ENCODE measurements at places on chromosomes 2 and 18.

DNA sequence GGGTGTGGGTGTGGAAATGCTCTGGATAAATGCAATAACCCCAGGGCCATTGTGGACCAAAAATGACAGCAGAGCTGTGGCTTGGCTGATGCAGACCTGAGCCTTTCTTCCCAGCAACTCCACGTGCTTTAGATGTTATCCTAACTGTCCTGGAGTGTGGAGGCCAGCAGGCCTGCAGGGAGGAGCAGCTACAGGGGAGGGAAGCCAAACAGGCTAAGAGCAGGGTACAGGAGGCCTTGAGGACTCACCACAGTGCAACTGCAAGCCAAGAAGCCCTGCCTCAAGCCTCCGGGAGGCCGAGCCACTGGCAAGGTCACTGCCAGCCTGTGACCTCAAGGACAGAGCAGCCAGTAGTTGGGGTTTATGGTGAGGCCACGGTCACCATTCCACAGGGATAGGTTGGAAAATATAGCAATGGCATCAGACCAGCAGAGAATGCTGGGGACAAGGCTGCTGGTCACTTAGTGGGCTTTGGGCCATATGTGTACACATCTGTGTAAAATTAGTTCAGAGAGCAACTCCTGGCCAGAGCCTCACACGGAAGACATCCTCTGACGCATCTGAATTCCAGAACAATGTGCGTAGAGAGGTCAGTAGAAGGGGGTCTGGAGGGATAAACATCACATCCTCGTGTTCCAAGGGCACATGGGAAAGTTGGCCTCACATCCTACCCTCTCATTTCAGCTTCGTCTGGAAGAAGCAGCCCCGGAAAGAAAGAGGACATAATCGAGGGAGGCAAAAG lies 76.2 kb upstream of the UPP2 start:
- no peak for DNase-seq

DNA sequence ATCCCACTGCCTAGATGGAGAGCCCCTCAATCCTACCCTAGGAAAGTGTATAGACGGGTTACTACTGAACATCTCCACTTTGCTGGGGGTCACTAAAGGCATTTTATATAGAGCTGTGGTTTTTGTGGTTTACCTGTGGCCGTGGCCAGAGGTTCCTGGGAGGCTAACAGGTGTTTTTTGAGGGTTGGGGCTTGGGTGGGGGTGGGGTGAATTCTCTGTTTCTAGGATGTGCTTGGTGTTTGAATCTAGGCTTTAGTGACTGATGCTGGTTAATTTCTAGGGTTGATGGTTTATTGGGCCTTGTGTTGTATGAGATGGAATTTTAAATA lies 7.7 kb downstream of the HOXD8 start:
- DNase-seq: no peak

- DNase-seq: no peak
Measured at GRCh38 chr2:74525717-74526648, at the start of gene DQX1. DQX1 (minus strand) TSS chr2:74526231; CDS start chr2:74525729, 502 bp downstream.

DNA sequence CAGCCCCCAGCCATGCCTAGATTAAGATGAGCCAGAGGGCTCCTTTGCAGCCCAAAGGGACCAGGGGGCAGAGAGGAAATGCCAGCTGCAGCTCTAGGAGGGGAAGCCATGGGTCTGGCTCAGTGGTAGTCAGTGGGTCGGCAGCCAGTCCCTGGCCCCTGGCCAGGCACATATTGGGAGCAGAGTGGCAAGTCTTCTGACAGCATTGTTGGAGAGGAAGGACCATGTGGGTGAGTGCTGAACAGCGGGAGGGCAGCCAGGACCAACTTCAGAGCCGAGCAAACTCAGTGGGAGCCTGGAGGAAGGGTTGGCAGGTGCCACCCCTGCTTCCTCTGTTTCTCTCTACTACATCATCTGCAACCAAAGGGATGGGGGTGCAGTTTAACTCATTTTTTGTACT lies 140.5 kb upstream of the PELI1 start:
- no peak for DNase-seq

- no peak for DNase-seq
Measured at GRCh38 chr18:32771169-32771751, 1.6 kb downstream of the KLHL14 start.

Data from stimulated activated CD4-positive, alpha-beta T cell treated with anti-CD3 and anti-CD28 coated beads, TNF-alpha, amount 100 ng/mL, for 1 hour (primary cell).